Left colon (tissue), 2 donors: ENCODE measurements at places on chromosomes 3 and 15. TPM values are rescaled to one million over a fixed set of nuclear protein-coding genes. Genes with fewer than 3 reads are reported as not detected.

DNA sequence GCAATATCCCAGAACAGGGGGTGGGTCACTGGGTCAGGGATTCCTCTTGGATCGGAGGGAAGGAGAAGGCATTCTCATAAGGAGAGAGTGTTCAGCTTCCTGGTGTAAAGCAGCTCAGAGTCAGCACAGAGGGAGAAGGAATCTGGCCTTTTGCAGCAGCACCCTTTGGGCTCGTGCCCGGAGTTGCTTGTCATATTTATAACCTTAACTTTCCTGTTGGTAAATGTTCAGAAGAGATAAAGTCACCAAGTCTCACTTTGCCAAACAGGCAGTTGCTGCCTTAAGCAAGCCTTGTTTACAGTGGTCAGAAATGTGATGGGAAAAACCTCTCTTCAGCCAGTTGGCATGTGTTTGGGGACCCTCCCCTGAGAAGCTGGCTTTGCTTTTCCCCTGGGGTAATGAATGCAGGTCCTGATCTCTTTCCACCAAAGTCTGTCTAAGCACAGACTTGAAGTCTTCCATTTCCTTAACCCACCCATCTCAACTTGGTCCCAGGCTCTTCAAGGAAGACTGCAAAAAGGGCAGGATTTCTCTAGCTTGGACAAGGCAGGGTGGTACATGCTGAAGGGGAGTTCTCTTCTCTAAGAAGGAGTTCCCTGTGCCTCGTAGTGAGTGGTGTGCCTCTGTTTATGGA is 206.9 kb upstream of the BHLHE40 start:
- DNase-seq, result peak; percentile 90

GRCh38 chr3:12503126-12503957 is 19.1 kb downstream of the TSEN2 start:
- no peak for DNase-seq

GRCh38 chr3:169545606-169546005 is 117.9 kb downstream of the MECOM start:
- DNase-seq, result no peak

GRCh38 chr3:181713676-181714612 is 2.2 kb downstream of the SOX2 start:
- DNase-seq, result no peak

GRCh38 chr15:76208786-76209424 is 102.4 kb downstream of the ETFA start:
- DNase-seq, result no peak

- DNase-seq, result no peak
These were observed 146.9 kb upstream of the SEMA6D start for GRCh38 chr15:47570451-47570850.

DNA sequence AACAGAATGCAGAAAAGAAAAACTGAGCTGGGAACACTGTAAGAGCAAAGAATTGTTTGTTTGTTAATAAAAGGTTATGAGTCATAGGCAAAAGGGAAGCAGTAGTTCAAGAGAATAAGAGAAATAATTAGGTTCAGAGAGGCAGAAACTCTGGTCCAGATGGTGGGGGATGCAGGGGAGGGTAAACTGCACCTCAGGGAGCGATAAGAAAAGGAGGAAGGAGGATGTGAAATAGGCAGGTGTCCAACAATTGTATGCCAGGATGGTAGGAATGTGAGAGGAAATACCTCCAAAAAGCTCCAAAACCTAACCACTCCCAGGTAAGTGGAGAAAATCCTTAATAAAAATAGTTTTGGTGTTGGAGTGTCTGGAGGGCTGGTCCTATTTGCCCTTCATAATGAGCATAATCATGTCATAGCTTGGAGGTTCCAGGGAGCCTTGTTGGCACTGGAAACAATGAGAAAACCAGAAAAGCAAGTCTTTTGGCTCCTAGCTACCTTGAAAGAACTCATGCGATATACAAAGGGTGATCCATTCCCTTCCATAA is 405.4 kb upstream of the TBL1XR1 start:
- DNase-seq, result no peak

DNA sequence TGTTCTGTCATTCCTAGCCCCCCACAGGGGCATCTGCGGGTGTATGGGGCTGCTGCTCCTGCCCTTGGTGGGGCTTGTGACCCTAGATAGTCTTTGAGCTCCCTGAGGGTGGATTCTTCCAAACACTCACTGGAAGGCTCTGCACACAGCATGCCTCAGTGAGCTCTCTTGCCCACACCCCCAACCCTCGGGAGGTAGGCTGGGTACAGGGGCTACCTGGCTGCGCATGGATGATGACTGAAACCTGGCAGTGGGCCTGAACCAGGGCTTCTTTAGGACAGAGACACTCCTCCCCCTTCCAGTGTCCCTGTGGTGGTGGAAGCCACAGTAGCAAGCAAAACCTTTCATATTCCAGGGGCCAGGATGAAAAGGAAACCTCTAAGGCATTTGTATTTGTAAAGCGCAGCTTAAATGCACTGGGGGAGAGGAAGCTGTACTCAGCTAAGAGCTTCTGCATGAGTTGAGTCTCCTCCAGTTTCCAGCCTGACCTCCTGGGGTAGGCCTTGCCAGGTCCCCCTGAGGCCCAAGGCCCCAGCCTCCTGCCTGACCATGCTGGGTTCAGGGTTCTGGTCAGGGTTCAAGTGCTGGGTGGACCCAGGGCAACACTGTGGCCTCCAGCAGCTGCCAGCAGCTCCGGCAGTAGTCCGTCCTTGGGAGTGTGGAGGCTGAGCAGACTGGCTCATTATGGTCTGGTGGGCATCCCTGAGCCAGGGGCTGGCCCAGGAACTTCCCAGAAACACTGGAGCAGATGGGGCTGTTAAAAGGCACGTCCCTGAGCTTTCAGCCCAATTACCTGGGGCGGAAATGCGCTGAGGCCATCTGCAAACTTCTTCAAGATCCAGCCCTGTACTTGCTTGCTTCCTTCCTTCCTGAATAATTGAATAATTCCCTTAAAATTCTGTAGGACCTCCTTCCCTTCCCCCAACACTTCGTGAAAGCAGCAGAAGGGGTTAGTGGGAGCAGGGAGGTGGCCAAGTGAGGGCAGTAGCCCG is 89.7 kb downstream of the HMG20A start:
- no peak for DNase-seq

Gene BLOC1S6
- total RNA-seq, result 24.0 TPM
